ENCODE measurements at places on chromosomes 6 and 20.

GRCh38 chr20:38023181-38024001 is 9.9 kb downstream of the TTI1 start:
- no peak for DNase-seq

DNA sequence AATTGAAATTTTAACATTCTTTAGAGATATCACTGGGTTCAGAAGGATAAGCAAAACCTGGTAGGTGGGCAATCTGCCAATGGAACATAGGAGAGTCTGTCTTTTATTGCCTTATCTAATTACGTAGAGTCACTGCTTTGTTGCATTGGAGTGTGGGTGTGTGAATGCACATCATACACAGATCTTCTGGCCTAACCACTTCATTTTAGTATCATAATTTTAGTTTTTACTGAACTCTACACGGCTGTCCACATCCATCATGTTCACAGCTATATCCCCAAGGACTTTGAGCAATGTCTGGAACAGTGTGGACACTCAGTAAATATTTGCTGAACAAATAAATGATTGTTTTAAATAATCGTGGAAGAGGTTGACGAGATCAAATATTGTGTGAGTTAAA is 104.6 kb upstream of the AKIRIN2 start:
- DNase-seq = no peak

DNA sequence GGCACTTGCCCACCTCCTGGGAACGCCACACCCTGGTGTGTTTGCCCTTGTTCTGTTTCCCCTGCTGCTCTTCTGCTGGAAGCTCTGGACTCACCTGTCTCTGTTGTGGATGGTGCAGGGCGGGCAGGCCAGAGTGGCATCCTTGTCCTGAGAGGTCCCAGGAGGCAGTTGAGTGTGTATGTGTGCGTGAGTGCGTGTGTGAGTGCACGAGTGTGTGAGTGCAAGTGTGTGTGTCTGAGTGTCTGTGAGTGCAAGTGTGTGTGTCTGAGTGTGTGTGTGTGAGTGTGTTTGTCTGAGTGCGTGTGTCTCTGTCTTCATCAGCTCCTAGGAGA is 12.2 kb downstream of the IGF2R start:
- no peak for DNase-seq

- no peak for DNase-seq
Observed at GRCh38 chr20:54479138-54479906, 3.9 kb downstream of the DOK5 start.

DNA sequence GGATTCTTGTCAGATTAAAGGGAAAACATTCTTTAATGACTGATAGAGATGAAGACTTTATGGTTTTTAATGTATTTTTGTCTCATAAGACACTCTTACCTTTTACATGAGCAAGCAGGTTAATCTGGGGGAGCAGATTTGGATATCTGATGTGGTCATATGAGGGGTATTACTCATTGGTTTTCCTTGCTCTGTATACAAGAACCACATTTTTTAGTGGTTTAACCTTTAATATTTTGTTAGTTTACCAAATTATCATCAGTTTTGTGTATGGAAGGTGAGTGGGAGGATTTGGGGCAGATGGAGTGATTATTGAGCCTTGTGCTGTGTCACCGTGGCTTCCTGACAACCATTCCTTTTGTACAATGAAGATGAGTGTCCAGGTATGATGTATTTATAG is 112.9 kb downstream of the FIG4 start:
- no peak for DNase-seq

DNA sequence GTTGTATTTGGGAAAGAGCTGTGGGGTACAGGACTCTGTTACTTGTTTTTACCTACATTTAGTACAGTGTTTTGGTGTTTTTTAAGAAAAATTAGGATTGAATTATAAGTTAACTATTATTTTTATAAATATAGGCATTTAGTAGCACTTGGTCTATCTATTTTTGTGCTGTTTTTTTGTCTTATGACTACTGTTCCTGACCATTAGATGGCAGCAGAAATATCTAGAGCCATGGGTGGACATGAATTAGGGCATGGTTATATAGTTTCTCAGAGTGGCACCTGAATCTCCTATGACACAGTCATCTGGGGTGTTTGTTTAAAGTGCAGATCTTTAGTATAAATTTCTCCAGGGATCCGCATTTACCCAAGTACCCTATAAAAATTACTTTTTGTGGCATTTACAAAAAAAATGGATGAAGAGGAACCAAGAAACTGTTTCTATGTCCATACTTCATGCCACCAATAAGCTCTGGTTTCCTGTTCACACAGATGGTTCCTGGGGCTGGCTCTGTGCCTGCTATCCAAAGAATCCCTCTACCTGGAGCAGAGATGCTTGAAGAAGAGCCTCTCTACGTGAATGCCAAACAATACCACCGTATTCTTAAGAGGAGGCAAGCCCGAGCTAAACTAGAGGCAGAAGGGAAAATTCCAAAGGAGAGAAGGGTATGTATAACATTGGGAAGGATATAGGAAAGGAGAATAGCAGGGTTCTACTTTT is 19.8 kb downstream of the NFYA start:
- no peak for DNase-seq

DNA sequence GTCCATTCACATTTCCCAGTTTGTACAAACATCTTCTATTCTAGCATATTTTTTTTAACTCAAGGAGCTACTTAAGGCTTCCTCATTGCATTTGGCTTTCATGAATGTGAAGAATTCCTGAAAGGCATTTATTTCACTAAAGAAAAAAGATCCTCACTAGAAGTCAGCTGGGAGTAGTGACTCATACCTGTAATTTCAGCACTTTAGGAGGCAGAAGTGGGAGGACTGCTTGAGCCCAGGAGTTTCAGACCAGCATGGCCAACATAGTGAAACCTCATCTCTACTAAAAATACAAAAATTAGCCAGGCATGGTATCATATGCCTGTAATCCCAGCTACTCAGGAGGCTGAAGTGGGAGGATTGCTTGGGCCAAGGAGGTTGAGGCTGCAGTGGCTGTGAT is 30.9 kb upstream of the XRN2 start:
- DNase-seq = no peak

DNA sequence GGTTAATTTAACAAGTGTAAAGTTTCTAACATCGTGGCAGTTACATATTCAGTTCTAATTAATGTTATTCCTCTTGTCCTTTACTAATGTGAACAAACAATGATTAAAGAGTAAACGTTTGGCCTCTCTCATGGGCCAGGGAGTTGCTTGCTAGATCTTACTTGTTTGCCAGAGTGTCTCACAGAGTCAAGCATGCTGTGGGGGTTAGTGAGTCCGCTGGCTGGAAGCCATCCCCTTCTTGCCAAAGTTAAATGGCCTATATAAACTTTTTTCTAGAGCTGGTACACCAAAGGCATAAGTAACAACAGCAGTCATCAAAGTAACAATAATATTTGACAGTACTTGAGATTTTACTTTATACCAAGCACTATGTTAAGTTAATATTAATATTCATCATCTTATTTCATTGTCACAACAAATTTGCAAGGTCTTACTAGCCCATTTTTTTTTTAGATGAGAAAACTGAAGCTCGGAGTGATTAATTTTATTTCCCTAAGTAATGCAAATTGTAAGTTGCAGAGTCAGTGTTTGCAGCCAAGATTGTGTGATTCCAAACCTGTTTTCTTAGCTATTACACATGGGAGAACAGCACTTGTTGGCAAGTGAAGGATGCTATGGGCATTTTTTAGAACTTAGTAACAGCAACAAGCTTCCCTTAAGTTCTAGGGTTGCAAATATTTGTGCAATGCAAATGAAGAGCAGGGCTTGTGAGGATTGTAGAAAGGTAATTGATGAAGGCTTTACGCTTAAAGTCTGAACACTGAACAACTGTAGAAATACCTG is 224.5 kb downstream of the RFPL4B start:
- DNase-seq = no peak

DNA sequence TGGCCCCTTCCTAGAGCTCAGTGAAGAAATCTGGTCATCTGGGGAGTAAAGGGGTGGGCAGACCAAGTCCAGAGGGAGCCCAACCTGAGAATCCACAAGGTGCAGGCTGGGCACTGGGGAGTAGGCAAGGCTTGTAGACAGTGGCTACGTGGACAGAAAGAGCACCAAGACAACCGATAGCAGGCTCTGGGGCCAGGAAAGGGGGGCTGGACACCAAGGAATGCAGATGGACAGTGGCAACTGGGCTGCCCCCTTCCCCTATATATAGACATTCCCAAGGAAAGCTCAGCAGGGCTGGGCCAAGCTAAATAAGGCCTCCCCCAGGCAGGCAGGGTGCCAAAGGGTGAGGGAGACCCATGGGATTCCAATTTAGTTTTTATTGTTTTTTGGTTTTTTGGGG is 1.5 kb upstream of the TNNC2 start:
- no peak for DNase-seq

- DNase-seq = no peak
Observed at GRCh38 chr20:49768204-49769047, 44.2 kb upstream of the SLC9A8 start.

DNA sequence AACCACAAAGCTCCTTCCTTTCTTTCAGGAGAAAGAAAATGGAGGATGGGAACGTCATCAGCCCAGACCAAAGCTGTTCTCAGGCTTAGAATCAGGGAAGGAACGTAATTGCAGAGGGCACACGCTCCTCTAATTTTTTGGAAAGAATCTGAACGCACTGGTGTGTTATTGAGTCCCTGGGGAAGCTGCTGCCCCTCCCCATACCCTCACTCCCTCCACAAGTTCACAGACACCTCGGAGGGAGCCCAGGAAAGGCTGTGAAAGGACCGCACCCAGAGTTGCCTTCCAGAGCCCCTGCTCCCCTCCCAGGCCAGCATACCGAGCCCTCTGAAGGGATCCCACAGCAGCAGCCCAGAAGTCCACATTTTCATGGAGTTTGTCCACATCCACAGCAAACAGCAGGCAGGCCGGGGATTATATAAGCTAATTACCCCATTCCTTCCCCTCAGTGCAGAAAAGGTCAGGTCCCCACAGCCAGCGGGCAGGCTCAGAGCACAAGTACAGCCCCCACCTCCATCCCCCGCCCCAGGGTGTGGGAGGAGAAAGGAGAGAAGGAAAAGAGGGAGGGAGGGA is 53.7 kb downstream of the ANKRD60 start:
- DNase-seq = no peak

- no peak for DNase-seq
Observed at GRCh38 chr6:160121558-160121957, at the start of gene SLC22A1. TSS of gene SLC22A1 (plus strand) at chr6:160121815. CDS start at chr6:160121936, 121 bp downstream.

- no peak for DNase-seq
Observed at GRCh38 chr6:35091346-35092083, 49.6 kb downstream of the TCP11 start.

Data from NCI-H1048 (cell line).